ENCODE measurements at places on chromosomes 1 and 21.

DNA sequence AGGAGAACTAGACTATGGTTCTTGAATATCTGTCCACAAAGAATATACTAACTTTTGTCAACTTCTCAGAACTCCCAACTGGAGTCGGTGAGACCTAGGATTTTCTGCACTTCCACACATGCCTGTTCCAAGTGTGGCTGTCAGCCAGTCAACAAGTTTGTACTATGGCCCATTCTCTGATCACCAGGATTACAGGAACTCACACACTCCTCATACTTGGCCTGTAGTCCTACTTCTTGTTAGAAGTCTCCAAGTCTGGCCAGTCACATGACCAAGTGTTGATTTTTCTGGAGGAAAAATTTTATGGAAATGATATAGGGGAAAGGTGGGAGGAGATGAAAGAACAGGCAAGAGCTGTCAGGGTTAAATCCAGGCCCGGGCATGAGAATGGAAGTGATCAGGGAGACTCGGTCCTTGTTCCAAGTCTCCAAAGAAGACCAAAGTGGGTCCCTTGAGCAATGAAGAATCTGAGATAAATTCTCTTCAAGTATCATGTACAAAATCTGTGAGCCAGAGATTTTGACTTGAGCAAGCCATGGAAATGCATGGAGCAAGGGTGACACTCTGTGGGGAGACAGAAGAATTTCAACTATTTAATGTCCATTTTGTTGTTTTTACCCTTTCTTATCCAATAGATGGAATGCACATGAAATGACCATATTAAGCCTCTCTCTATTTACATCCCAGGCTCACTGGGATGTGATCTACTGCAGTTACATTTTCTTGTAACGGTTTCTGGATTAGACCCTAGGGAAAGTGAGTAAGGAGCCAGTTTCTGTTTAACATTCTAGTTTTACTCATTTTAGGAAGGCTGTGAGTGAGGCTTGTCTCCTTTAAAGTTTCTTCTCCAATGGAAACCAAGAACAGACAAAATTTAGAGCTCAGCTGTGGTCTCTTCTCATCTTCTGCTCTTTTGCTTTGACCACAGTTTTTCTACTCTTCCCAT lies 320.9 kb downstream of the ASTN1 start:
- peak; percentile 42 for DNase-seq

DNA sequence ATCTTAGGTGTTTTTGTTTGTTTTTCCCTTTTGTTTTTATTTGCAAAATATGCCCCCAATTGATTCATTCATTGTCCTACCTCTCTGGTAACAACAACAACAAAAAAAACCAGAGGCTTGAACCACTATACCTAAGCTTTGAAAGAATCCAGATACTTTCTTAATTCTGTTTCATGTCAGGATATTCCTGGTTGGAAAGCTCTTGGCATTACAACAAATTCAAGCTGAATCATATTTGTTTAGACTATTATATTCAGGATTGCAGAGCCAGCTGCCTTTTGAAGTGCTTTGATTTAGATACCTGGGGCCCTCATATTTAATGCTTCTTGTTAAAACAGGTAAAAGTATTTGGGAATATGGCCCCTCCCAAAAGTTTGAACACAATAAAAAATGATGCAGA lies 22.9 kb upstream of the ZNF326 start:
- DNase-seq, result no peak

DNA sequence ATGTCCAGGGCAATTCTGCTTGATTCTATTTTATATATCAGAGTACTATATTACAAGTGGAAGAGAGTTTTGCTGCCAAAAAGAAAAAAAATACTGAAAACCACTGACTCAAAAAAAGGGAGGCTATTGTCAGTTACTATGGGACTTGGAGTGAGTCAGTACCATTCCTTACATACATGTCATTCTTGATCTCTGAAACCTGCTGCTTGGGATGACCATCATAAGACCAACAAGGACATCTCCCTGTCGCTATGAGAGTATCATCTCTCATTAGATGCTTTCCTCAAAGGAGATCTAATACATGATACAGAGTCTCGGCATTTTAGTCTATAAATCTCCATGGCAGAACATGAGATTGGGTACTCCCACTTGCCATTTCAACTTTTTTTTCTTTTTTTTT lies 11.8 kb upstream of the INPP5B start:
- peak; percentile 53 for DNase-seq

- DNase-seq, result no peak
Measured at GRCh38 chr1:21066356-21067012, 110.2 kb downstream of the EIF4G3 start.

DNA sequence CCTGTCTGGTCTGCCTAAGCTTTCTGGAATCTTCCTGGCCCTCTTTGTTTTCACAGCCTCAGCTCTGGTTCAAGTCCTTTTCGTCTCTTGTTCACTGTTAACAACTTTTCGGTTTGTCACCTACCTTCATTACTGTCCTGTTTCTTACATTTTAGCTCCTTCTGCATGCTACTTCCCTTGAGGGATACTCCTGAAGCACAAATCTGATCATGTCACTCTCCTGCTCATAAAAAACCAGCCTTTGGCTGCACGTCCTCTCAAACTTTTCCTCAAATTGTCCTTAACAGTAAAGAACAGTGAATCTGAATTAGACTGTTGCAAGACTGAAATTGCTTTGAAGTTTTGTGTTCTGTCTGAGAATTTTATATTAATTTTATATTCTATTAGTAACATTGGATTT lies 3.3 kb downstream of the RAVER2 start:
- DNase-seq, result no peak

GRCh38 chr1:10765734-10766478 lies 30.5 kb downstream of the CASZ1 start:
- DNase-seq, result no peak

GRCh38 chr1:19622204-19622603 lies 21.9 kb upstream of the NBL1 start:
- no peak for DNase-seq

DNA sequence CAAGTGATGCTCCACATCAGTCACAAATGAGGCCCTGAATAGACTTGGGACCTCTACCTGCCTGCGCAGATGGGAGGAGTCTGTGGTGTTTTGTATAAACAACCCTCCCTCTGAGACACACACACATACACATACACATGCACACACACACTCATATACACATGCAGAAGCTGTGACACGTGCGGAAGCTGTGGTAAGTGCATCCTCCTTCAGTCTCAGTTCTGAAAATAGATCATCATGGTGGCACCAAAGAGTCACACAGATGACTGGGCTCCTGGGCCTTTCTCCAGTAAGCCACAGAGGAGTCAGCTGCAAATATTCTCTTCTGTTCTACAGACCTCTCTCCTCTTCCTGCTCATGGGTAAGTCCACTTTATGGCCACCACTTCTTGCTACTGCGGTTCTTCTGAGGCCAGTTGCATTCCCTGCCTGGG lies at the start of gene LY9:
TSS of gene LY9 (plus strand) at position 224 of the 433 bp plus-strand sequence. CDS start at position 238, 14 bp downstream.
- DNase-seq, result no peak

DNA sequence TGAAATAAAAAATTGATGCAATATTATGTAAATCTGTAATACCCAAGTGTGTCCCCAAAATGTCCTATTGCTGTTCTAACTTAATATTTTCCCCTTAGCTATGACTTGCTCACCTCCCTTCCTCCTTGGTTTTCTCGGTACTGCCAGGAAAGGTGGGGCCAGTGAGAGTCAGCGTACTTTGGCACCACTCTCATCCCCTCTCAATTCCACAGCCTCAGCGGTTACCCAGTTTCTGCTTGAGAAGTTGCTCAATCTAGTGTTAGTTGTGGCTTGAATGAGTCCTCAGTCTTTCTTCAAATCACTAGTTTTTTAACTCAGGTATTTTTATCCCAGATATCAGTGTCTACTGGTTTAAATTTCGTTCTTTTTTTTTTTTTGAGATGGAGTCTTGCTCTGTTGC lies 32.3 kb downstream of the BCAS2 start:
- no peak for DNase-seq

DNA sequence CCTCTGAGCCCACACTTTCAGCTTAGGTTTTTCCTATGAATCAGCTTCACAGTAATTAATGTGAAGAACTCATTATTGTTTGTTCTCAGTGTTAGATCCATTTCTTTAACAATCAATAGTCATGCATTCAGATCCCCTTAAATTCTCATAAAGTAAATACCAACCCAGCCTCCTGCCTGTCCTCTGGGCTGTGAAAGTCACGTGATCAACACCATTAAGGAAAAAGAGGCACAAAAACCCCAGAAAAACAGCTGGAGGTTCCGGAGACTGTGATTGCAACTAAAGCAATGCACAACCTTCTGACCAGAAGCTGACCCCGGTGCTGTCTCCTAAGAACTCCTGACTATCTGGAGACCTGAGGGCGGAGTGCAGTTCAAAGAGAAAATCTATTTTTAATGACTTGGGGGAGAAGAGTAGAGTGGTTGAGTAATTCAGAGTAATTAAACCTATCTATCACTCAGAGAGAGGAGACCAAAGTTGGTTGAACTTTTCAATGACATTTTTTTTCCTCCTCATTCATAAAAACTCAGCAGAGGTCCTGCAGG lies 132.5 kb downstream of the PLXNA2 start:
- no peak for DNase-seq

- DNase-seq, result no peak
Measured at GRCh38 chr1:67711158-67711854, 26.3 kb downstream of the GADD45A start.

GRCh38 chr1:22827666-22828483 lies 117.2 kb downstream of the EPHB2 start:
- DNase-seq, result no peak

- DNase-seq, result peak; percentile 57
Measured at GRCh38 chr21:21714426-21714825, 716.2 kb downstream of the NCAM2 start.

DNA sequence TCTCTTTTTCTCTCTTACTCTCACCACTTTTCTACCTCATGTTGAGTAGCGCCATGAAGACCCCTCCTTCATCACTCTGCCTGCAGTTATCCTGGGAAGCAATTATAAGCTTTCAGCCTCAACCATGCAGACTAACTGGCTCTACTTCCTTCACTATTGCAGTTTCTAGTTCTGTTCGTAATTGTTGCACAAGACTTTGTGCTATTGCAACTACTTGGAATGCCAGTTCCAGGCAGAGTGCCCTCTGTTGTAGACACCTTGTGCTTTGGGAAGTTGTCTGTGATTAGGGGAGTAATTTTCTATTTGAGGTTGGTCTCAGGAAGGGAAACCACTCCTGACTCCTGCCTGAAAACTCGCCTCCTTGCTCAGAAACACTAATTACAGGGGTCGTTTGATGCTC lies 19.4 kb downstream of the PGM1 start:
- no peak for DNase-seq

DNA sequence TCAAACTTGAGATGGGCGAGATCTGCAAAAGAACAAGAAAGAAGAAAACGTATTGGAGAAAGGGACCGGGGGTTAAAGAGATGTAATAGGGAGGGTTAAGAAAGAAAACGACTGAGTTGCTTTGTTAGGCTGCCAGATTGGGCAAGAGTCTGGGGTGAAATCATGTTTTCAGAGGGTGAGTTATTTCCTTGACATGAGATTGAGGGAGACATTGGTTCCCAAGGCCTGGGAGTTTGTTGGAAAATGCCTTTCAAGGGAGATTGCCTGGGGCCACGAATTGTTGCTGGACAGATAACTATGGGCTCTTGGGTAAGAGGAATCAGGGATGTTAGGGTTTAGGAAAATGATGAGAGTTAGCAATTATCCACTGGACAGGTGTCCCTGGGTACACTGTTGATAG lies 776 bp upstream of the CADM3 start:
- no peak for DNase-seq

- DNase-seq, result no peak
Measured at GRCh38 chr1:110673805-110674336, 869 bp downstream of the KCNA3 start.

DNA sequence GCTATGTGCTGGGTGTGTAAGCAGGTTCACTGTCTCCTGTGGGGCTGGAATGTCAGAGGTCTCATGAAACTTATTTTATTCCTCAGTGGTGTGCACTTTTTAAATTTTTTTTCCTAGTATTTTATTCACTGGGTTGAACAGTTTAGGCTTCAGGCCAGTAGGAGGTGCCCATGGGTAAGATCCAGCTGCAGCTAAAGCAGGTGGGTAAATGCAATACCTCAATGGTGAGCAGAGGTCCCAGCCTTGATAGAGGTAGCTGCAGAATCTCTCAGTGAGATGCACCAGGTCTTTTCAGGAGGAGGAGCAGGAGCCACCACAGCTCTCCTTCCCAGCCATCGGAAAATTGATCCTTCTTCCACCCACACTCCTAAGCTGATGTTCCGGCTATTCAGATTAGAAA lies 12.6 kb upstream of the OR6N2 start:
- DNase-seq, result no peak

GRCh38 chr1:63828322-63829044 lies 54.7 kb downstream of the ROR1 start:
- DNase-seq, result no peak

DNA sequence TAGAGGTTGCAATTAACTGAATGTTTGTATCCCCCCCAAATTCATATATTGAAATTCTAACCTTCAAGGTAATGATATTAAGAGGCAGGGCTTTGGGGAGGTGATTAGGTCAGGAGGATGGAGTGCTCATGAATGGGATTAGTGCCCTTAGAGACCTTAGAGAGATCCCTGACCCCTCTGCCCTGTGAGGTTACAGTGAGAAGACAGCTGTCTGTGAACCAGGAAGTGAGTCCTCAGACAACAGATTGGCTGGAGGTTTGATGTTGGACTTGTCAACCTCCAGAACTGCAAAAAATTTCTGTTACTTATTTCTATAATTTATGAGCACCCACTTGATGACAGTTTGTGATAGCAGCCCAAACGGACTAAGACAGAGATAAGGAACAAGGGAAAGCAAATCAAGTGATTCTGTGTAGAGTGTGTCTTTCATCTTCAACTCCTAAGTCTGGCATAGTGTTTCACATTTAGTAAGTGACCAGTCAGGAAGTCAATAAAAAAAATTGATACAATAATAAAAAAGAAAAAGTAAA lies 30.0 kb upstream of the RWDD3 start:
- DNase-seq, result no peak

- no peak for DNase-seq
Measured at GRCh38 chr1:235893840-235894239, 27.1 kb upstream of the LYST start.

Data from fibroblast of the conjunctiva (primary cell).